ENCODE measurements at places on chromosomes 2 and 18.

- DNase-seq, result no peak
Observed at GRCh38 chr2:238387332-238387731, 39.4 kb upstream of the ASB1 start.

GRCh38 chr2:86274918-86275275 lies 62.5 kb downstream of the REEP1 start:
- DNase-seq, result peak; percentile 14

DNA sequence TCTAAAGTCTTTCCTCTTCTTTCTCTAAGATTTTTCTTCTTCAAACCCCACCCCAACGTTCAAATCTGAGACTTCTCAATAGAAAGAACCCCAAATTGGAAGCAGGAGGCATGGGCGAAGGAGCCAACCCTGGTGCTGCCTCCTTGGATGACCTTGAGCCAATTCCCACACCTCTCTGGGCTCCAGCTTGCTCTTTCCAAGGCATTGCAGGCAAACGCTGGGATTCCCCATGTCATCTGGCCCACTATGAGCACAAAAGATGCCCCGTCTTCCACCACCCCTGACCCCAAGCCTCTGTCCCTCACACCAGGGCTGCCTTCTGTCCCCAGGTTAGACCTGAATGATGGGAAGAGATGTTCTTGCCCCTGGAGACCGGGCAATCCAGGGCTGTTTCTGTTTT lies 57.0 kb downstream of the TTC32 start:
- no peak for DNase-seq

DNA sequence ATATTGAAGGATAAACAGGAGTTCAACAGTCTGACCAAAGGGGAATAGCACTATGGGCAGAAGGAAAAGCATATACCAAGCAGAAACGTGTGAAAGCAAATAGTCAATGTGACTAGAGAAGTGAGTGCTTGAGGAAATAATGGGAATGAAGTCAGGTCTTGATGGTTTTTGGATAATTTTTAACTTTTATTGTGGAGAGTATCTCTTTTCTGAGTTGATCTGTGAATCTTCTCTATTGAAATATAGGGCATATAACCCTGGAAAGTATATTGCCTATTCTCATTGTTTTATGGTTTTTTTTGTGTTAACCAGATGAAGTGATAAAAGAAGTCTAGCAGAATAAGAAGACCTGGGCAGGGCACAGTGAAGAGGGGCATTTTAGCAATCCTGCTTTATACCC lies 16.4 kb upstream of the FABP1 start:
- no peak for DNase-seq

DNA sequence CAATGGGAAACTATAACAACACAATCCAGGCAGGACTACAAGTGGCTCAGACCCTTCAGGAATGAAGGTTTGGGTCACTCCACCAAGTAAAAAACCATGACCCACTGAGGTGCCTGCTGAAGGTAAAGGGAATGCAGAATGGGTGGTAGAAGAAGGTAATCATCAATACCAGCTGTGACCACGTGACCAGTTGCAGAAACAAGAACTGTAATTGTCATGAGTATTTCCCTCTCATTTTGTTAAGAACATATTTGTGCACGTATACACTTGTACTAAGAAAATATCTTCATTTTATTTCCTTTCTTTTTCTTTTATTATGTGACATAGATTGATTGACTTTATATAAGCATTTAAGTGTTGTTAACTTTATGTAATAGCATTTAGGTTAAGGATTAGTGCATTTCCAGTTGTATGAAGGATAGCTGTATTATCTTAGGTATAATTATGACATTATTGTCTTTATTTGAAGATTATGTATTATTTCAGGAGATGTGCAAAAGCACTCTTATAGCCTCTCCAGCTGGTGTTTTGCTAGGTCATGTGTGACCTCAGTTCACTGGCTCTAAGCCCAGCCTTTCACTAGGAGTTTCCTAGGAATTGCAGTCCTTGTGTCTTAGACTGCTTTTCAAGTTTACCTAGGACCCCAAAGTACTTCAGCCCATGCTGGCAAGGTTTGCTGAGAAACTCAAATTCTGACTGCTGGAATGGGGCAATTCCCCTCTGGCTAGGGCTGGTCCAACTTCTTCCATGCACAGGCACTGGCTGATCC lies 125.7 kb upstream of the DPP10 start:
- DNase-seq, result no peak

- no peak for DNase-seq
Observed at GRCh38 chr18:49406863-49407262, 53.6 kb downstream of the DYM start.

DNA sequence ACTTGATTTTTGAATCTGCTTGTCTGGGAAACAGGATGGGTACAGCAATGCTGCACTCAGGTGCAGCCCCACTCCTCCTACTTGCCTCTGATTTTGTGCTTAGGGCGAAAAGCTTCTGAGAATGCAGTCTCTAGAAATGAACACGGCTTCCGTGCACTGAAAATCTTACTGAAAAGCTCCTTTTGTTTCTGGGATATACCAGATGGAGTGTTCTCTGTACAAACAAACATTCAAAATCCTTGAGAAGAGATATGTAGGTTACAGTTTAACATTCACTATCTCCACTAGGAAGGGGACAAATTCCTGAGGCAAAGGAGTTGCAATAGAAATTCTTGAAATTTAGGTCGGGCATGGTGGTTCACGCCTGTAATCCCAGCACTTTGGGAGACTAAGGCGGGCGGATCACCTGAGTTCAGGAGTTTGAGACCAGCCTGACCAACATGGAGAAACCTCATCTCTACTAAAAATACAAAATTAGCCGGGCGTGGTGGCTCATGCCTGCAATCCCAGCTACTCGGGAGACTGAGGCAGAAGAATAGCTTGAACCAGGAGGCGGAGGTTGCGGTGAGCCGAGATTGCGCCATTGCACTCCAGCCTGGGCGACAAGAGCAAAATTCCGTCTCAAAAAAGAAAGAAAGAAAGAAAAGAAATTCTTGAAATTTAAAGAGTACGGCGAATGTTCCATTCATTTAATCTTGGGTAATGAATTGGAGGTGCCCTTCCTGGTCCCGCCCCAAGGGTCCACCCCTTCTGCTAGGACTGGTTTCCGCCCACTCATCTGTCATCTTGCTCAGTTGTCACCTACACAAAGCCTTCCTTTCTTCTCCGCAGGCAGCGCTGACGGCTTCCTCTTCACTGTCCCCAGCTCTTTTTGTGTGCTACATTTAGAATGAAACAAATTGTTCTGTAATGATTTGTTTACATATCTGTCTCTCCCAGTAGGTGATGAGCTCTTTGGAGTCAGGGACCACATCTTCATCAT lies 92.4 kb downstream of the SOCS6 start:
- DNase-seq, result no peak

DNA sequence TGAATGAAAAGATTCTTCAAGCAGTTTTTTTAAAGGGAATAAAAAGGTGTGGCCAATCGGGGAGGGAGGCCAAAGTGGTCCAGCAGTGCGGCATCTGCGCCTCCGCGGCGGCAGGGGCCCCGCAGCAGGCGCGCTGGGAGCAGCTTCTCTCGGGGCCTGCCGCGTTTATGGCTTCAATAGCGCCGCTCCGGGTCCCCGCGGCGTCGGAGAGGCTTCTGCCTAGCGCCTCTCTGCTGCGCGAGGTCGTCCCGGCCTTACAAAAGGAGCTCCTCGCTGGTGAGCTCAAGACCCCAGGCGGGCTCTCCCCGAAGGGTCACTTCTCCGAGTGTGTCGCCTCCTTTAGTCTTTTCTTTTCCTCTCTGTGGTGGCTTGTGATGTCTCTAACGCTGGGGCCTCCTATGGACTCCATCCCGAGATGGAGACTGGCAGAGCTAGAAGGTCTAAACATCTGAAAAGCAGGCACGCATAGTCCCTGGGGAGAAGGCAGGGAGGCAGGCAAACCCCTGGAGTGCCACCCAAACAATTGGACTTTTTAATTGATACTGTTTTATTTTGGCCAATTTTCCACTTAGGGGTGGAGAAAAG lies 67.1 kb downstream of the SUMO1 start:
- peak; percentile 60 for DNase-seq

- no peak for DNase-seq
Observed at GRCh38 chr2:88168386-88168785, 1.8 kb upstream of the THNSL2 start.

GRCh38 chr2:220528180-220528675 lies 900.8 kb downstream of the SLC4A3 start:
- peak; percentile 33 for DNase-seq

DNA sequence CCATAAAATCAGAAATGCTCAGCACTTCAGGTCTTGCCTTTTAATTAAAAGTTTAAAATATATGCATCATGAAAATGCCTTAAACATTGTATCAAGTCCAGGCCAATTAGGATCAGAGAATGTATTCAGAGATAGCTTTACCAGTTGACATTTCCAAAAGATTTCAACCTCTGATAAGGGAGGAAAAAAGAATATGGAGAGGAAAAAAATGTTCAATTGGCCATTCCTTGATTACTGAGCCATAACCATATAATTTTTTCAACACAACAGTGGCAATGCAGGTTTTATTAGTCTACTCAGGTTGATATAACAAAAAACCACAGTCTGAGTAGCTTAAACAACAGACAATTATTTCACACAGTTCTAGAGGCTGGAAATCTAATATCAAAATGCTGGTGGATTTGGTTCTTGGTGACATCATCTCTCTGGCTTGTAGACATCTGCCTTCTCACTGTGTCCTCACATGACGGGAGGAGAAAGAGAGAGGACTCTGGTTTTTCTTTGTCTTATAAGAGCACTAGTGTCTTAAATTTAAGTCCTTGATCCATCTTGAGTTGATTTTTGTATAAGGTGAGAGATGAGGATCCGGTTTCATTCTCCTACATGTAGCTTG lies 111.9 kb downstream of the IRS1 start:
- DNase-seq, result peak; percentile 33

DNA sequence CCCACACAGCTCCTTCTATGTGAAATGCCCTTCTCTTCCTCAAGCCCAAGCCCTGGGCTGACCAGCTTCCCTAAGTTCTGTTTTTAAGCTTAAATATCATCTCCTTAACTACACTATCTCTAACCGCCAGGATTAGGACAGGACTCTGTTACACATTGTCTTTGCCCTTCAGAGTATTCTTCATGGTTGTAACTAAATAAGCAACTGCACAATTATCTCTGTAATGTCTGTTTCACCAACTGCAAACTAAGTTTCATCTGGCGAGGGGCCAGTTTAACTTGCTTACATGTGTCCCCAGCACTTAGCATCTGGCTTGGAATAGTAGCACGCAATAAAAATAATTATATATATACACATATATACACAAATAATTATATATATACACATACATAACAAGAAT lies 1.1 kb upstream of the ERMN start:
- DNase-seq, result no peak

DNA sequence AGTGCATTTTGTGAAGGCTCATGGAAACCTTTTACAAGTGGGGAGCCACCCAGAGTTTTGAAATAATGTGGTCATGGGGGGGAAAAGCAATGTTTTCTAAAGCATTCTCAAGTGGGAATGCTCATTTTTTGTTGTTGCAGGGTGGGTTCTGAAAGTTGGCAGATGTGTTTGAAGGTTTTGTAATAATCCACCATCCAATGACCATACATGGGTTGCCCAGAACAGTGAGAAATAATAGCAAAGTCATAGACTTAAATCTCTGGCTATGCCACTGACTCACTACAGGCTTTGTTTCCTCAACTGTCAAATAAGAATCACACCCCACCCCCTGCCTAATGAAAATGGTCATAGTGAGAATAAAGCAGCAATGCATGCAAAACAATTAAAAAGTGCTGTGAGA lies 2.9 kb downstream of the DSG3 start:
- DNase-seq, result peak; percentile 7

DNA sequence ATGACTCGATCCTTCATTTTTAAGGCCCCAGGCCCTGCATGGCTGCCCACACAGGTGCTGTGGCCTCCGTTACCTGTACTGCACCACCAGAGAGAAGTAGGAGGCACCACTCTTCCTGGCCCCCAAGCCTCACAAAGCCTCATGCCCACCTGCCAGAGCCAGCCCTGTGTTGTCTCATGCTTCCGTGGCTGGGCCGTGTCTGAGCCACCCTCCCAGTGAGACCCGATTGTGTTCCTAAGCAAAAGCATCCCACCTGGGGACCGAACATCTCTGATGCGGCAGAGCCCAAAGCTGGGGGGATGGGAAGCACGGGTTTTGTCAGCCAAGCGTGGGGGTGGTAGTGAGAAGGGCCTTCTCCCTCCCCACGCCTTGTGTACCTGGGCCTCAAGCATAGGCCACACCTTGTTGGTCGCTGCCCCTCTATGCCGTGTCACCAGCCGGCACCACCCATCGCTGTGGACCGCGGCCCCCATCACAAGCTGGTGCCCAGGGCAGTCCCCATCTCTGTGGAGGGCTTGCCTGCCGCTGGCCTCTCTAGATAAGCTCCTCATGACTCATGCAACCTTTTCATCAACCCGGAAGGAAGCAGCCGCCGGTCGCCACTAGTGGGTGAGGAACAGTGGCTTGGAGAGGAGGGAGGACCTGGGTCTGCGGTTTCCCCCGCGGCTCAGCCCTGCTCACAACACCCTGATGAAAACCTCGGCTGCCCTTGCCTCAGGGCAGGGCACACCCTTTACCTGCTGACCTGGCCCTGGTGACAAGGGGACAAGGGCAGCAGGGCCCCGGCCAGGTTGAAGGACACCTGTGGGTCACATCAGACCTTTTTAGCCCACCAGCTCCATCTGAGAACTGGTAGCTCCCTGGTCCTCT lies 2.7 kb upstream of the RNPEPL1 start:
- peak; percentile 64 for DNase-seq

DNA sequence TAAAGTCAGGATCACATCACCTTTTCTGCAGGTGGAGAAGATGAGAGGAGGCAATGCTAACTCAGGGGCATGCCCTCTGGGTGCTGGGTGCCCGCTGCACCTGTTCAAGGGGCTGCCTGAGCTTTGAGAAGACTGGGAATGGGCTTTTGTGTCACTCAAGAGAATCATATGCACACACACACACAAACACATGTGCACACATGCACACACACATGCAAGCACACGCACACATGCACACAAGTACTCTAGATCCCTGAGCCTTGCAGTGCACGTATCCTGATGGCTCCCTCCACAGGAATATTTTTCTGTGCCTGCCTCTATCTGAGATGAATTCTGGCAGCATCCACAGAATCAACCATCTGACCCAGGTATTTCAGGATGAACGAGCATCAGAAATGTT lies 110.0 kb upstream of the TEX51 start:
- no peak for DNase-seq

- DNase-seq, result no peak
Observed at GRCh38 chr2:144133936-144134665, 385.8 kb downstream of the ZEB2 start.

DNA sequence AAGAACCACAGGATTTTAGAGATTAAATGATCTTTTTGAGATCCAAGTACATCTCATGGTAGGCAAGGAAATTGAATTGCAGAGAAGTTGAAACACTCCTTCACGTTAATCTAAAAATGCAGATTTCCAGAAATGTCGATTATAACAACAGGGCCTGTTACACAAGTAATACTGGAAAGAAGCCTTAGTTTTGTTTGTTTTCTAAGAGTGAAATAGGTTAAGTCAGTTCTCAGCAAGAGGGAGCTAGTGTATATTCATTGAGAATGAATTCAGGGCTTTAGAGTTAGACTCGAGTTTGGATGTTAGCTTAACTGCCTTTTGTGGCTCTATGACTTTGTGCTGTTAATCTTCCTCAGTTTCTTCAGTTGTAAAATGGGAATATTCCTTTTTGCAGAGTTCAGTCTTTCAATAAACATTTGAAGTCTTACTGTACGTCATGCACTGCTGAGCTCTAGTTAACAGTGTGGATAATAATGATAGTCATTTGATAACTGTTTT lies 926 bp downstream of the NDUFV2 start:
- DNase-seq, result no peak
